ENCODE measurements at places on chromosomes 4 and X.

GRCh38 chr4:23484689-23485088, 405.2 kb downstream of the PPARGC1A start:
- no peak for DNase-seq

- no peak for DNase-seq
Observed at GRCh38 chr4:156792462-156793085, 179.0 kb downstream of the PDGFC start.

- no peak for DNase-seq
Observed at GRCh38 chrX:76434103-76434741, 6.7 kb downstream of the MAGEE1 start.

DNA sequence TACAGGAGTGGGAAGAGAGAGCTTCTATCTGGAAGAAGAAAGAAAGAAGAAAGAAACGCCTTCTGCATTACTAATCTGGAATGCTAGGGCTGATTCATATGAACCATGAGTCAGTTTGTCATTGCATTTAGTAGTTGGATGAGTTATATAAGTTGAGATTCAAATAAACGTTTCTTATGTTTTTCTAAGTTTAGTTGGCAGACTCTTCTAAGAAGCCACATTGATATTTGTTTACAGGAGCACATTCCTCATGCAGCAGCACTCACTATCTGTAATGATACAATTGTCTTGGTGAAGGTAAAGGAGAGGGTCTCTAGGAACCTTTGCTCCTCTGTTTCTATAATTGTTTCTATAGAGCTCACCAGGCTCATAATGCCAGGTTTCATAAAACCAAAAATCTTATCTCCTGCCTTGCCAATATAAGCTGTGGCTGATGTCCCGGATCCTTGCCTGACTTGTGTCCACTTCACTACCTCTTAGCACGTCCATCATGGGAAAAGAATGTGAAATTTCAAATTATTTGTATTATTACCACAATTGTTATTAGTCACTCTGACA, 39.5 kb downstream of the HOPX start:
- no peak for DNase-seq

GRCh38 chrX:139113708-139114107, 402.2 kb upstream of the FGF13 start:
- DNase-seq: no peak

- no peak for DNase-seq
Observed at GRCh38 chrX:10608099-10608498, 12.3 kb downstream of the MID1 start.

DNA sequence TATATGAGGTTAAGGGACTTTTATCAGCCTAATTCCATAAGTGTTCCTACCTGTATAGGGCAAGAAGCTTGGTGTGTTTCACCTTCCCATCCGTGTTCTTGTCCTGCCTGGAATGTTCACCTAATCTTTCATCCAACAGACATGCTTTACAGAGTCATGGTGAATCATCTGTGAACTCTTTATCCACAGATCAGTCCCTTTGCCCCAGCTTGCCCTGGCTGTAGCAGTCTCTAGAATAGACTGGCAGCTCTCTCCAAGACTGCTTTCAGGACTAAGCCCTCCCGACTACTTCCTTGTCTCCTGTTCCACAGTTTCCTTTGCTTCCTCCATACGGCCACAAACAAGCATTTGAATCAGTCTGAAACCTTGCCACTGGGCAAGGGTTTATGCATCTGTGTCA, 177.9 kb upstream of the IL15 start:
- no peak for DNase-seq

GRCh38 chr4:26032142-26032541, 118.1 kb downstream of the SMIM20 start:
- DNase-seq: no peak

GRCh38 chr4:83362492-83363329, 28.1 kb upstream of the HPSE start:
- DNase-seq: no peak

DNA sequence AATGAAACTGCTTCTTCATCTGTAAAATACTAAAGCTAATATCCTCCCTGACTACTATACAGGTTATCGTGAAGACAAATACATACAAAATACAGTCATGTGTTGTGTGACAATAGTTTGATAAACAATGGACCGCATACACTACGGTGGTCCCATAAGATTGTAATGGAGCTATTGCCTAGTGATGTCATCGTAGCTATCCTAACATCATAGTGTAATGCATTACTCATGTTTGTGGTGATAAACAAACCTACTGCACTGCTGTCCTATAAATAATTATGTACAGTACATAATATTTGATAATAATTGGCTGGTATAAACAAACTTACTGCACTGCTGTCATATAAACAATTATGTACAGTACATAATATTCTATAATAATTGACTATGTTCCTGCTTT, 5.6 kb upstream of the NEIL3 start:
- no peak for DNase-seq

GRCh38 chrX:33989936-33990335, 142.2 kb downstream of the FAM47A start:
- no peak for DNase-seq

DNA sequence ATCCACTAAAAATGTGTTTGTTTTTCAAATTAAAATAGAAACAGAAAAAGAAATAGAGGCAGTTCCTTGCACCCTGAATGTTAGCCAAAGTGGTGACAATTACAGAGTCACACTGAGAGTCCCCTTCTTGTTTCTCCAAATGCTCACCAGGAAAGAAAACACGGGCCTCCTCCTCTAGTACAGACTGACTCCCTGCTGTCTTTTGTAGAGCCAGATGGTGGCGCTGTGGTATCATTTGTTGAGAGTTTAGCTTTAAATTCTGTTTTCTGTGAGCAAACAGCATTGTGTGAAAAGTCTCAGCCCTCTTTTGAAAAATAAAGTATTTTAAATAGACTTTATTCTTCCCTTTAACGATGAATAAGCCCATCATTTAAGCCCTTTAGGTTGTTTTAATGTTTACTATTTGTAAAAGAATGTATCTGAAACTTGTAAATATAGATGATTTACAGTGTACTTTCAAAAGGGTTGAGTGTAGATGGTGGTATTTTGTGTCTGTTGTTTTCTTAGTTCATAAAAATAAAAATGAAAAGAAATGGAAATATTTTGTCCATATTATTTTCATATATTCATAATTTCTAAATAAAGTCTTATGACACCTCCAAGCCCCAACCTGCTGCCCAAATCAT, 36.9 kb upstream of the ATOH1 start:
- no peak for DNase-seq

DNA sequence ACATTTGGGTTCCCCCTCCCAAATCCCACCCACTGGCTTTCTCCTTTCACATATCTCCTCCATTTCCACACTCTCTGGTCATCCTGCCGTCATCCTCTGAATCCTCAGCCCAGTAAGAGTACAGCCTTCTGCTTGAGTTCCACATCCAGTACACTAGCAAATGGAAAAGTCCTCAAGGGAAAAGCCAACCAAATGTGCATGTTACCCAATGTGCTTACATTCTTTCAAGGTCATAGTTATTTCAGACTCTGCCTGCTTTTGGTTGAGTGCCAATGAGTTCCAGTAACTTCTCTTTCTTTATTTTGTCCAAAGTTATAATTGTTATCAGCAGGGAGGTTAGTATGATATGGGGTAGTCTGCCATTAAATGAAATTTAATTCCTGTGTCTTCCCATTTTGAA, 78.1 kb downstream of the SRPX start:
- no peak for DNase-seq

DNA sequence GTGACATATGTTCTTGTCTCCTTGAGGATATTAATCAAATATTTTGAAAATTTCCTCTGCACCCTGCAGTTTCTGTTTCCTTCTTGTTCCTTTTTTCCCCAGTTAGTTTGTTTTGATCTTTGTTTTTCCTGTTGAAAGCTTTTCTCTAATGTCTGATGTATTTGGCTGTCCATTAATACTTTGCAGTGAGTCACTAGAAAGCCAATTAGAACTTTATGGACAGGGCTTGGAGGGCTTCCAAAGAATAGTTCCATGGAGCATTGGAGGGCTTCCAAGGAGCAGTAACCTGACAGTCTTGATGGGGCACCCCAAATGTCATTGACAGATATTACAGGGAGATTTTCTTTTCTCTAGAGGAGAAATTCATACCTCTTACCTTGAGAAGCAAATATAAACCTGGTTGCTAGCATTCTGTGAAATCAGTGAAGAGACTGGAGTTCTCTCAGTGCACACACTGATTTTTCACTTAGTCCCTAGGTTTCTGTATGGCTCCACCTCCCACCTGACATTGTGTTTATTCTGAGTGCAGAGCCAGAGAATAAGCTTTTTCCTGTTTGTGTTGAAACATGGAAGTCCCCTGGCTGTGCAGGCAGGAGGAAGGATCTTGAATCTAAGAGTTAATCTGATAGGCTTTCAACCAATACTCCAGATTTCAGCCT, 26.5 kb downstream of the SPARCL1 start:
- no peak for DNase-seq

GRCh38 chr4:175215657-175216056, 297.5 kb downstream of the ADAM29 start:
- DNase-seq: no peak

DNA sequence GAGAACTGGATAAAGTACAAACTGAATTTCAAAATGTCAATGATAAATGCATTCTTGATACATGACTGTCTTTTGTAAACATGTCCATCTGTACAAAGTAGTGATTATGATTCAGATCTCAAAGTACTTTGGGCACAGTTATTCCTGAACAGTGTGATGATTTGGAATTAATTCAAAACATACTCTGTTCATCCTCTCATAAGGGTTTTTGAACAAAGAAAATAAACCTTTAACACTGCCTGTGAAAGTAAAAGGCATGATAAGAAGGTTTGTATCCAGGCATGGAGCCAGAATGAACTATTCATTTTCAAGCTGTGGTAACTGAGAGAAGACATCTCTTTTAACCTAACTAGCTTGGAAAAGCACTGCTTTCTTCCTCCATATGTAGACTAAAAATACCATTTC, 883 bp upstream of the KLHL4 start:
- no peak for DNase-seq

GRCh38 chr4:87038837-87039615, 104.2 kb downstream of the AFF1 start:
- DNase-seq: no peak

GRCh38 chr4:41154010-41154813, 60.1 kb downstream of the APBB2 start:
- no peak for DNase-seq

- DNase-seq: no peak
Observed at GRCh38 chr4:77586951-77587383, 18.7 kb upstream of the CXCL13 start.

- no peak for DNase-seq
Observed at GRCh38 chr4:169117591-169118081, 107.6 kb upstream of the CBR4 start.

DNA sequence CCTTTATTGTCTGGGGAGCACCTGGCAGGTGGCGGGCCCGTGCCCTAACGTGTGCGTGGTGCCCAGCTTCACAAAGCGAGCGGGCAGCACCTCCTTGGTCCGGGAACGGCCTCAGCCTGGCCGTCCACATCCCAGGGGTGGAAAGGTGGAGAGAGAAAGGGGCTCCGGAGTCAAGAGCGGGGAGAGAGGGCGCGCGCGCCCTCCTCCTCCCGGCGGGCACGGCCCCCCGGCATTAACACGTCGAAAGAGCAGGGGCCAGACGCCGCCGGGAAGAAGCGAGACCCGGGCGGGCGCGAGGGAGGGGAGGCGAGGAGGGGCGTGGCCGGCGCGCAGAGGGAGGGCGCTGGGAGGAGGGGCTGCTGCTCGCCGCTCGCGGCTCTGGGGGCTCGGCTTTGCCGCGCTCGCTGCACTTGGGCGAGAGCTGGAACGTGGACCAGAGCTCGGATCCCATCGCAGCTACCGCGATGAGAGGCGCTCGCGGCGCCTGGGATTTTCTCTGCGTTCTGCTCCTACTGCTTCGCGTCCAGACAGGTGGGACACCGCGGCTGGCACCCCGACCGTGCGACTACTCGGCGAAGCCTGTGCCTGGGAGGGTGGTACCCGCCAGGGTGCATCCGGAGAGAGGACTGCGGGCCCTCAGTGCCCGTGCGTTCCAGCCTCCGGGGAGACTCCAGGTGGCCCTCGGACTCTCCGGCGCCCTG, at the start of gene KIT:
Gene KIT (plus strand): TSS at position 407 of the 701 bp plus-strand sequence. CDS start 58 bp downstream, at position 465.
- no peak for DNase-seq

- DNase-seq: no peak
Observed at GRCh38 chrX:120790118-120790517, 85.5 kb downstream of the CT47B1 start.

DNA sequence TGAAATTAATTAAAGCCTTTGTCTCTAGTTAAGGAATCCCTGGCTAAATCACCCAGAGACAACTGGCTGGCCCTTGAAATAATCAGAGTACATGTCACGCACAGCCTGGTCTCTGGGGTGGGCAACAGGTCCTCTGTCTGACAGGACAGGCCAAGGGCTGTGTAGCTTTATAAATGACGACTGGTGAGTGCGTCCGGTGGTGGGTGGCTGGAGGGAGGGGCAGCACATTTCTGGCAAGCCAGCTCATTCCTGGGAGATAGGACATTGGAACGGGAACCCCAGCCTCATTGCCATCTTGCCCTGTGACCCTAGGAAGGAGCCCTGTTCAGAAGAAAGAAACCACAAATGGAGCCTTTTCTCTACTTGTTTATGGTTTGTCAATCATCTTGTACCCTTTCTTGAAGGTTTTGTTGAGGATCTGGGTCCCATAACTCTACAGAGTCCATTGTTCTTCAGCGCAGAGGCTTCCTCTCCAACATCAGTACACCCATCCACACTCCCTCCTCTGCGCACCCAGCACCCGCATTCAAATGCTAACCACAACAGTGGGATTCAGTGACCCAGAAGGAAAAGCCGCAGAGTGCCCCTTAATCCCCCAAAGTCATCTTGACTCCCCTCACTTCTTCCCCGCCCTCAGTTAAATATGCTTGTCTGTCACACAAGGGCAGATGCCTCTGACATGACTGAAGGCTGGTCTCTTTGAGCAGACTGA, 368.1 kb downstream of the UNC5C start:
- no peak for DNase-seq

DNA sequence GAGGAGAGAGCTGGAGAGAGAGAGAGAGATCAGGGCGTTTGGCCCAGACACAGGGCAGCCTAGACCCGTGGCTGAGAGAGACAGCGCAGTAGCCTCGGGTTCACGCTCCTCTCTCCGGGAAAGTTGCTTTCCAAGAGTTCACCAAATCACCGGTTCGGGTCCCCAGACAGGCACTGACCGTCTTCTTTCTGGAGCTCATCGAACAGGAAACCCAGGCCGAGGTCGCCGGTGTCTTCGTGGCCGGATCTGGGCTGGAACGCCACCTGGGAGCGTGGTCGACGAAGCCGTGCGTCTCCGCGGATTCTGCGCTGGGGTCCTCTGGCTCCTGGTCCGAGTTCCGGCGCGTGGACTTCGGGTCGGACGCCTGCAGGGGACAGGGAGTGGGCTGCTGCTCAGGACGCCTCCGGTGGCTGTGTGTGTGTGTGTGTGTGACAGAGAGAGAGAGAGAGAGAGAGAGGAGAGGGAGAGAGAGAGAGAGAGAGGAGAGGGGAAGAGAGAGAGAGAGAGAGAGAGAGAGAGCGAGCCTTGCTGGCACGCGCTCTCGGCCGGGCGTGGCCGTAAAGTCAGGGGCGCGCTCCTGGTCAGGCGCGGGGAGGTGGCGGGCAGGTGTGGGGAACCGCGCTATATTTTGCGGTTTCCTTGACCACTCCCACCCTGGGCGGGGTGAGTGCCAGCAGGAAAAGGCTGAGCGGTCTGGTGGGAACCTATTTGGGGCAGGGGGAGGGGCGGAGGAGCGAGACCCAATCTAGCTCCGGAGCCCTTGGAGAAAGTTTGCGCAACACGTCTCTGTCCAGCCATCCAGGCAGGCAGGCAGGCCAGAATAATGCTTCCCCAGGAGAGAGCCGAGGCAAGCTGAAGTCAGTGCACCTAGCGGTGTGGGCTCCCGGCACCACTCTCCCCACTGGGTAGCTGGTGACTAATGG, 62.1 kb downstream of the RHOXF2B start:
- no peak for DNase-seq
